HuH-7 (cell line): ENCODE measurements at places on chromosomes 7 and 10.

GRCh38 chr10:79424221-79425073, 21.0 kb downstream of the ZCCHC24 start:
- no peak for DNase-seq

DNA sequence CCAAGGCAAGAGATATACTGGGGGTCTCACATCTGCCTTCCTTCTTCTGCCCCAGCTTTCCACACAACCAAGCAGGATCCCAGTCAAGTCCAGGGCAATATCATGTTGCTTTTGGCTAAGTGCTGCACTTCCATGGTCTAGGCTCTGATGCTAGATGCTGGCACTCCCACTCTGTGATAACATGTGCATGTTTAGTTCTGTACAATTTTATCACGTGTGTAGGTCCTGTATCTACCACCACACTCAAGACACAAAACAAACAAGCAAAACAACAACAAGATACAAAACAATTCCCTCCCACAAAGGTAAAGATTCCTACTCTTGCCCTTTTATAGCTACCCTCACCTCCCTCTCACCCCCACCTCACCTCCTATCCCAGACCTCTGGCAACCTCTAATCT, 105.6 kb upstream of the HABP2 start:
- no peak for DNase-seq

- DNase-seq = no peak
Measured at GRCh38 chr10:3131098-3131497, 41.5 kb downstream of the PITRM1 start.

DNA sequence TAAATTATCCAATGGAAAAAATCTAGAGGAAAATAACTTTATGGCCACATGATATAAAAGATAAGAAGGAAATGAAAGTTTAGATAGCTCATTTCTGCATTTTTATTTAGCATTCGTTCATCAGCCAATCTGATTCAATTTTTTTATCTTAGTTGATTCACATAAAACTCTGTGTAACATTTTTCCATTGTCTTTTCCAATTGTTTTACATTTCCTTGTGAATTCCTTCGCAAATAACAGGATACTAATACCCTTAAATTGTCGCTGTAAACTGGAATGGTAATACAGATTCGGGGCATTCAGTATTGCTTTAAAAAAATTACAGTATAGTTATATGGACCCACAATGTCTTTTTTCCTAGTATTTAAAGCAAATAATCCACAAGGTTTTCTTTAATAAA, 136.4 kb downstream of the CUBN start:
- no peak for DNase-seq

DNA sequence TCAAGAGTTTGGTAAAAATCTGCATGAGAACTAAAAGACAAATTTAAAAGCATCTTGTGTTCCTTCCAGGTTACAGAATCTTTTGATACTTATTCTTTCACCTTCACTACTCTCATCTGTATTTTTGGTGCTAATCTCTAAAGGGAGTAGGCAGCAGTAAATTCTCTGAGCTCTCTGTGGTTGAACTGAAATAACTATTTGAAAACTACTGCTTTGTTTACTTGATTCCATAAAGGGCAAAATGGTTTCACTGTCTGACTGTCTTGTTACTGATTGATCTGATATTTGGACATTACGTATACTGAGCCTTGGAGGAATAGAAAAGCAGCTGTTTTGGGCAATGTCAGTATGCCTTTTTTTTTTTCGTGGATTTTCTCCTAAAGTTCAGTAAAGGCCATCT, 103.3 kb downstream of the CHRM2 start:
- no peak for DNase-seq

DNA sequence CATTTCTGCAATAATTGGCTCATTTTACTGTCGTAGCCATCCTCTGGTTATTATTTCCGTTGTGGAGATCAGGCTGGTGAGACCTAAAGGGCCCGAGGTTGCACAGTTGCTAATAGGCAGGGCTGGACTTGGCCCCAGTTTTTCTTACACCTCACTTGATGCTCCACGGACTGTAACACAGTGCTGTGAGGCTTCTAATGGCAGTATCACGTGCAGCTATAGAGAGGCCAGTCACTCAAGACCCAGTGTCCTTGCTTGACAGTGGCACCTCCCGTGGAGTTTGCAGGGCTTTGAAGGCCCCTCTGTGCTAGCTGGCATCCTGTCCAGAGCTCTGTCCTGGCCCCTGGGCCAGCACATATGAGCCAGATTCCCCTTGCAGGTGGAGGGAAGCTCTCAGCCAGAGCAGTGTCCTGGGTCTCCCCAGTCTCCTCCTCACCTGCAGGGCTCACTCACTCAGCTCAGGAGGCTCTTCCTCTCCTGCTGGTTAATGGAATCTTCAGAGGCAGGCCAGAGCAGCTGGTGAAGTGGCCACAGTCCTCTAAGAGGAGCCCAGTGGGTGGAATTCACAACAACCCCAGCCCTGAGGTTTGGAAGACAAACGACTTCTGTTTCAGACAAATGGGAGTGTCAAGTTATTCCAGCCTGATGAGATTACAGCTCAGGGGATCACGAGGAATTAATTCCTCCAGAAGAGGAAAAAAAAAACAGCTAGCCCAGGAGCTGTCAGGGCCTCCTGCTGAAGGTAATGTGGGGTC, 114.2 kb upstream of the FAM180A start:
- DNase-seq = no peak

GRCh38 chr7:150648353-150649079, 16.3 kb upstream of the GIMAP6 start:
- no peak for DNase-seq

- no peak for DNase-seq
Measured at GRCh38 chr7:129143724-129144094, 798 bp upstream of the TSPAN33 start.

DNA sequence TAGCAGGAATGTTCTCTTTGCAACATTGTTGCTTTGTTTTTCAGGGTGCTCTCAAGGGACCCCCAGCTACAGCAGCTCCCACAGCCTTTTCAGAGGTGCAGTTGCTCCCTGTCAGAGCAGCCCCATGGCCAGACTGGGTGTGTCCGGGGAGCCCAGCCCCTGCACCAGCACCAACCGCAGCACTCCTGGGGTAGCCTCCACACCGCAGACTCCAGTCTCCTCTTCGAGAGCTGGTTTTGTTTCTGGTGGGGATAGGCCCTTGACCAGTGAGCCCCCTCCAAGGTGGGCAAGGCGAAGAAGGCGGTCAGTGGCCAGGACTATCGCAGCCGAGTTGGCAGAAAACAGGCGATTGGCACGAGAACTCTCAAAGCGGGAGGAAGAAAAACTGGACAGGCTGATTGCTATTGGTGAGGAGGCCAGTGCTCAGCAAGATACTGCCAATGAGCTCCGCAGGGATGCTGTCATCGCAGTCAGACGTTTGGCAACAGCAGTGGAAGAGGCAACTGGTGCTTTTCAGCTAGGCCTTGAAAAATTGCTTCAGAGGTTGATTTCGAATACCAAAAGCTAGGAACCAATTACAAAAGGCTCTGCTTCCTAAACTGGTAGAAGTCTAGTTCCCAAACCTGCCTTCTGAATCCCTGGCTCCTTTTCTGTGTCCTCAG, 5.4 kb downstream of the HSPA14 start:
- no peak for DNase-seq

- DNase-seq = no peak
Measured at GRCh38 chr10:79245539-79246208, 101.6 kb upstream of the PPIF start.

DNA sequence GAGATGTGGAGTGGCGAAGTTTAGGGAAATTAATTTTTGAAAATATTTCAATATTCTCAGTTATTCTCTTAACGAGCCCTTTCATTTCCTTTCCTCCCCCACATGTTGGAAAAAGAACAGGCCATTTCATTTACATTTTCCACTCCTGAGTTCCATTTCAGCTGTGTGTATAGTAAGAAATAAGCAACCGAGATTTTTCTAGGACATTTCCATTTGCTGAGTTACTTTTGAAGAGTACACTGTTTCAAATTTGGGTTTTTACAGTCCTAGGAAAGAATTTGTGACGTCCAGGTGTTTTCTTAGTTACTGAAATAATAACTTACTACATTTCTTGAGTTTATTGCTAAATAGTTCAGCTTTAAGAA, 1.2 kb downstream of the SEPTIN7 start:
- DNase-seq = no peak

DNA sequence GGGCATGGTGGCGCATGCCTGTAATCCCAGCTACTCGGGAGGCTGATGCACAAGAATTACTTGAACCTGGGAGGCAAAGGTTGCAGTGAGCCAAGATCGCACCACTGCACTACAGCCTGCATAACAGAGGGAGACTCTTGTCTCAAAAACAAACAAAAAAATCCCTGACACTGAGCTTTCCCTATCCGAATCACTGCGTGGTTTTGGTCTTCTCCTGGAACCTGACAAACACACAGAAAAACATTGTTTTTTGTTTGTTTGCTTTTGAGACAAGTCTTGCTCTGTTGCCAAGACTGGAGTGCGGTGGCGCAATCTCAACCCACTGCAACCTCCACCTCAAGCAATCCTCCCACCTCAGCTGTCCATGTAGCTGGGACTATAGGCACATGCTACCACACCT, 50.4 kb upstream of the PTPRN2 start:
- no peak for DNase-seq

GRCh38 chr10:24305551-24306506, 96.9 kb downstream of the KIAA1217 start:
- DNase-seq = no peak

- peak; percentile 52 for DNase-seq
Measured at GRCh38 chr10:5888843-5889623, 660 bp downstream of the ANKRD16 start.

- DNase-seq = no peak
Measured at GRCh38 chr10:16259726-16260125, 177.1 kb upstream of the PTER start.

GRCh38 chr7:131268906-131269305, 58.8 kb upstream of the MKLN1 start:
- no peak for DNase-seq

DNA sequence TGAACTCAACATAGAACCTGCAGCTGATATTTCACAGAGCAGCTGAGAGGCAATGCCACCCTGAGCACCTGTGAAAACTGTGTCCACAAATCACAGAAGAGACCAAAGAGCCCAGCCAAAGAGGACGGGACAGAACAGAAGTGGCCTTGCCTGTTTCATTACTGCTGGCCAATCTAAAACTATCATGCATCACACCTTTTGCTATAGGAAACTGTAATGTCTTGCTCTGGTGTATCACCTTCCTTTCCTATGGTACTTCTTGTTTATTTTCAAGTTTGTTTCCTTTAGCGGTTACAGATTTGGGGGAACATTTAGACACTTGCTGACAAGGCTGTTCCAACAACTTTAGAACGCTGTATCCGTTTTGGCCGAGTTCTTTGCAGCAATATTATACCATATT, 80.3 kb downstream of the PIP4K2A start:
- DNase-seq = no peak

- no peak for DNase-seq
Measured at GRCh38 chr10:14660831-14661230, 113.9 kb downstream of the FAM107B start.

- DNase-seq = no peak
Measured at GRCh38 chr7:157414702-157415096, 77.9 kb downstream of the DNAJB6 start.

DNA sequence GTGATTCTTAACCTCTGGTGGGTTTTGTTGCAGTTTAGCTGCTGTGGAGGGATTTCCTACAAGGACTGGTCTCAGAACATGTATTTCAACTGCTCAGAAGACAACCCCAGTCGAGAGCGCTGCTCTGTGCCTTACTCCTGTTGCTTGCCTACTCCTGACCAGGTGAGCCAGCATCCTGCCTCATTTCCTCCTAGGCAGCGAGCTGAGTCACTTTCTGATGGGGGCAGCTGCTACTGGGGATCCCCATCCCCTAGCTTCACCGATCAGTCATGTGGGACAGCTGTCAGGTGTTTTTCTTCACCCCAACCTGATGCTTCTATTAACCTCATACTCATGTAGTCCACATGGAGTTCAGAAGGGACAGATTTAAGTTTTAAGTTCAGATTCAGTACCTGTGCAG, 21.7 kb upstream of the SMO start:
- no peak for DNase-seq

GRCh38 chr7:106493041-106493731, 167.8 kb downstream of the CCDC71L start:
- no peak for DNase-seq

DNA sequence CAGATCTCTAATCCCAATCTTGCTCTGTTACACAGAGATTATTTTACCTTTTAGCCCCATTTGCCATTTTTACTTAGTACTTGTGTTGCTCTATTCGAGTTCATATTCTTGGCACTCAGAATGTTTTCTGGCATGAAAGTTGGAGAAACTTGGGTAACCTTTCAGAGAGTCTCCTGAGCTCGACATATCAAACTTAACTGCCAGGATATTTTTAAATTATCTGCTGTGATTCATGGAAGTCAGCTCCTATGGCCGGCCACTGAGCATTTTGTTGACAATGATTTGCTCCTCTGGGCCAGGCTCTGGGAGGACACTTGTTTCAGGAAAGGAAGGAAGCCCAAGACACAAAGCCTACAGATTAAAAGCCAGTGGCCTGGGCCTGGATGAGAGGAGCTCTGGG, 396.7 kb downstream of the TNS3 start:
- no peak for DNase-seq

DNA sequence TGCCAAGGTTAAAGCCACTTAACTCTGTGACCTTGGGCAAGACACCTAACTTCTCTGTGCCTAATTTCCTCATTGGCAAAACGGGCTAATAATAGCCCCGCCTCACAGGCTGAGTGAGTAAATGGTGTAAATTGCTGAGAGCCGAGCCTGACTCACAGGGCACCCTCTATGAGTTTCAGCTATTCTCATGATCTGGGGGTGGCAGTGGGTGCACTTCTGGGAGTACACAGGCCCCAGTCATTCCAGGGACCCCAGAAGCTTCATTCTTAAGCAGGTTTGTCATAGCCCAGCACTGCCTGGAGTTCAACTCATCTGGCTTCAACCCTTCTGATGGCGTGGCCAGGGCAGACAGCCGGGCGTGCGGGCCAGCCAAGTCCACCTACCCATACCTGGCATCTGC, 137.2 kb downstream of the GRID1 start:
- DNase-seq = no peak

DNA sequence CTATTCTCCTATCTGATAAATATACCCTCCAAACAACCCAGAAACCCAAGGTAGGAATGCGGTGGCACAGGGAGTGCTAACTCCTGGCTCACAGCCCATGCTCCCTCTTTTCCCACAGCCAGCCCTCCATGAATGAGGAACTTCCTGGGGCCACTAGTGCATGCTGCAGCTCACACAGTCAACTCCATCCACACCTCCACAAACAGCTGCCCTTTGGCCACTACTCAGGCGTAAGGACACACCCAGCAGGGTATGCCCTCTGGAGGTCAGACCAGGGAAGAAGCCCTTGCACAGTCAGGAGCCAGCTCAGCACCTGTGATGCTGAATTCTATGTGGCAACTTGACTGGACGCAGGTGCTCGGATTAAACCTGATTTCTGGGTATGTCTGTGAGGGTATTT, 85.2 kb upstream of the PIK3CG start:
- peak; percentile 72 for DNase-seq
